ENCODE measurements at places on chromosomes 13 and 19.
A peak's percentile ranks its signal among the peaks of the same experiment; 100 is the strongest.

DNA sequence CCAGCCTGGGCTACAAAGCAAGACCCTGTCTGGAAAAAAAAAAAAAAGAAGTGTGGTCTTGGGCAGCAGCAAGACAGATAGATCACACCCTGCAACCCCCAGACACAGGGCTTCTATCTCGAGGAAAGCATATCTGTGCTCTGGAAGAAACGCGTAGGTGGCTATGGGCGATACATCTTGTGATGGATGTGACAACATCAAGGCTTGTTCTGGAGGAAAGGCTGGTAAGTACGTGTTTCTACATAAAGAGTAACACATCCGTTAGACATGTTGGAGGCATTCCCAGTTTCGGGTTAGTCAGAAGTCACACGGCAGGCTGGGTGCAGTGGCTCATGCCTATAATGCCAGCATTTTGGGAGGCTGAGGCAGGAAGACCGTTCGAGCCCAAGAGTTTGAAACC, 6.6 kb upstream of the DHDH start:
- peak; percentile 96 for DNase-seq

DNA sequence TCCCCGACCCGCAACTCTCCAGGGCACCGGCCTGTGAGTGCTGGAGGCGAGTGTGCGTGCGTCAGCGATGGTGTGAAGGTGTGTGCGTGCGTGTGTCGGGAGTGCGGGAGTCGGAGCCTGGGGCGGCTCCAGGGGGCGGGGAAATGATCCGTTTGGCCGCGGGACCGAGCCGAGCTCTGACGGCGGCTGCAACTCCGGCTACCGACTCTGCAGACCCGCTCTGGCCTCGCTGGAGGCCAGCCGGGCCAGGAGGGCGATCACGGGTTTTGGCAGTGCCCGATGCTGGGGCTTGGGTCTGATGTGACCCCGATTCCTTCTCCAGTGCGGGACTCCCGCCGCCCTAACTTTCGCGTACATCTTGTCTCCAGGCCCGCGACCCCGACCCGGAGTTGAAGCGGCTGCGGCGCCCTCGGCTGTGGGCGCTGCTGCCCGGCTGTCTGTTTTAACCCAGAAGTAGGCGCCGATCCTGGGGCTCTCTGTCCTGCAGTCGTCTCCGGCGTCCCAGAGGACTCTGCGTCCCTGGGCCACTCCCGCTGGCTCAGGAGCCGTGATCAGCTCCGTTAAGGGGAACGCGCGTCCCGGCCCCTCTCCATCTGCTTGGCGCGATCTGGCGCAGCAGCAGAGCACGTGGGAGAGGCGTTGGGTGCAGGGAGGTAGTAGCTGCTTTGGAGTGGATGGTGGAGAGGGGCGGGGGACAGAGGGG, 1.2 kb downstream of the CHST8 start:
- no peak for DNase-seq

DNA sequence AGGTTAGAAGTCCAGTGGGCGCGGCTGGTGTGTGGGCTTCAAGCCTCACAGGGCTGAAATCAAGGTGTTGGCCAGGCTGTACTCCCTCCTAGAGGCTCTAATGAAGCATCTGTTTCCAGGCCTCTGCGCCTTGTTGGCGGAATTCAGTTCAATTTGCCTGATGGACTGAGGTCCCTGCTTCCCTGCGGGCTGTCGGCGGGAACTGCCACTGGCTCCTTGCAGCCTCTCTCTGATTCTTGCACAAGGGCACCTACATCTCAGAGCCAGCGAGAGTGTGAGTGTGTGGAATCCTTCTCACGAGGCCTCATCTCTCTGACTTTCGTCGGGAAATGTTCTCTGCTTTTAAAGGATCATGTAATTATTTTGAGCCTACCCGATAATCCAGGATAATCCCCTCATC, 128.6 kb downstream of the DLEU7 start:
- DNase-seq = no peak

DNA sequence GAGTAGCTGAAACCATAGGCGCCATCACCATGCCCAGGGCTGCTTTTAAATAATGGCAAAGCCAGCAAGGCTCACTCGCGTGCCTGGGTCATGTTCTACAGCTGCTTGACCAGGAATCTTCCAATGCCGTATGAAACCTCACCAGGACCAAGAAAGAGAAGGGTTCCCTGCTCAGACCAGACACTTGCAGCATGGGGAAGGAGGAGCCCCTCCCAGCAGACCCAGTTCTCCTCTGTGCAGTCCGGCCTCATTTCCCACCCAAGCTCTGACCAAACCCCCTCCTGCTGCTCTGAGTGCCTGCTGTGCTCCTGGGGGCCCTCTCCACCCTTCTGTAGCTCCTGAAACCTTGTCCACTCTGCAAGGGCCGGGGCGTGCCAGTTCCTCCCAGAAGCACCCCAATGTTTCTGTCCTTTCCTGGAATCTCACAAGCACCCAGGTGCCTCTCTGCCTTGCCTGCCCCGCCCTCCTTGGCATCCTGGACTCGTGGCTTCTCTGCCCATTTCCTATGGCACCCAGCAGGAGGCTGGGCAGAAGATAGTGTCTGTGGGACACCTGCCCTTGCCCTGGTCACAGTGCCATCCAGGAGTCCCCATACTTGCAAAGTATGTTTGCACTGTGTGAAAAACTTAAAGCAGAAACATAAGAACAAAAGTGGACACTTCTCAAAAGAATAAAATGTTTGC, 6.8 kb upstream of the SLC7A9 start:
- DNase-seq = no peak

- no peak for DNase-seq
Observed at GRCh38 chr13:51958217-51958547, 53.1 kb downstream of the ATP7B start.

DNA sequence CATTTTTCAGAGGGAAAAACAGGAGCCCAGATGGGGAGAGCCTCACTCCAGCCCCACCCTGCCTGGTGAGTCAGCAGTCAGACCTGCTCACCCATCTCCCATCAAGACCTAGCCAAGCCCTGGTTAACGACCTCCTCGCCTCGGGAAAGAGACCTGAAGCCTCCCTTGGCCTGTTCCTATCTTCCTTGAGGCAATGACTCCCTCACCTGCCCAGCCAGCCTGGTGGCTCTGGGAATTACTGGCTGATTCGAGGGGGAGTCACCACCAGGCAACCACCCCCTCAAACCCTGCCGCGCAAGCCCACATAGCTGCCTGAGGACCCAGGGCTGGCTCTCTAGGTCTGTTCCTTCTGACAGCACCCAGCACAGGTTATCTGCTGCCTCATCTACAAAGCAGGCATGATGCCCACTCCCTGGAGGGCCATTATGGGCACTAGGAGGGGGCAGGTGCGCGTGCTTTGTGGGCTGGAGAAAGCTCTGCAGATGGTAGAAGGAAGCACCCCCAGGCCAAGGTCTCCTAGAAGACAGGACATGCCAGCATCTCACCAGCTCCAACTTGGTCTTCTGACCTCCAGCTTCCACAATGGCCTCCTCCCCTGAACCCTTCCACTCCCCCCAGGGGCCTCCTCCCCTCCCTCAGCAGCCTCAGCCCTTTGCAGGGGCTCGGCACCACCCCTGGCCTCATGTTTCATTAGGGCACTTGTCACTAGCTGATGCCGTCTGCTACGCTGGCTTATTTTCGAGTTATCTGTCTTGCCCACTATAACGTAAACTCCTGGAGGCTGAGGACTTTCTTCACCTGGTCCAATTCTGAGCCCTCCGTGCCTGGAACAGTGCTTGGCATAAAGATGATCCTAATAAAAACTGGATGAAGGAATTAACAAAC, 10.4 kb downstream of the DEDD2 start:
- peak; percentile 54 for DNase-seq

DNA sequence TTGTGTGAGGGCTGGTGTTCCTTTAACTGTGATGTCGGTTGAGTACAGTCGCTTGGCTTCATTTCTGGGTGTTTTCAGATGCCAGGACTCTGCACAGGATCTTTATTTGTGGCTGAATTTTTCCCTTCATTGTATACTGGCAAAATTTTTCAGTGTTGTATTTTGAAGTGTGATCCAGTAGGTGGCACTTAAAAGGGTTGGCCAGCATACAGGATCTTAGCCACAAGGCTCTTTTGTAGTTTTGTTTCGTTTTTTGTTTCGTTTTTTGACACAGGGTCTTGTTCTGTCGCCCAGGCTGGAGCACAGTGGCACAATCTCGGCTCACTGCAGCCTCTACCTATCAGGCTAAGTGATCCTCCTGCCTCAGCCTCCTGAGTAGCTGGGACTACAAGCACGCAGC, 8.7 kb downstream of the FCAR start:
- DNase-seq = no peak

GRCh38 chr13:76879203-76879882, 6.9 kb downstream of the KCTD12 start:
- peak; percentile 76 for DNase-seq

GRCh38 chr13:90420683-90421082, 926.8 kb upstream of the MIR17HG start:
- no peak for DNase-seq

- no peak for DNase-seq
Observed at GRCh38 chr13:106680796-106681472, 113.0 kb upstream of the ARGLU1 start.

- no peak for DNase-seq
Observed at GRCh38 chr19:5694956-5695648, 5.0 kb downstream of the RPL36 start.

DNA sequence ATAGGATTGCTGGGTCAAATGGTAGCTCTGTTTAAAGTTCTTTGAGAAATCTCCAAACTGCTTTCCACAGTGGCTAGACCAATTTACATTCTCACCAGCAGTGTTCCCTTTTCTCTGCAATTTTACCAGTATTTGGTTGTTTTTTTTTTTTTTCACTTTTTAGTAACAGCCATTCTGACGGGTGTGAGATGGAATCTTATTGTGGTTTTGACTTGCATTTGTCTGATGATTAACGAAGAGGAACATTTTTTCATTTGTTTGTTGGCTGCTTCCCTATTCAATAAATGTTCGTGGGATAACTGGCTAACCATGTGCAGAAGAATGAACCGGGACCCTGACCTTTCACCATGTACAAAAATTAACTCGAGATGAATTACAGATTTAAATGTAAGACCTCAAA, 31.2 kb downstream of the CYP4F2 start:
- DNase-seq = no peak

GRCh38 chr19:33193865-33194362, at the start of gene LRP3:
LRP3 (plus strand) TSS chr19:33194330; CDS start chr19:33194786, 456 bp downstream.
- DNase-seq = no peak

DNA sequence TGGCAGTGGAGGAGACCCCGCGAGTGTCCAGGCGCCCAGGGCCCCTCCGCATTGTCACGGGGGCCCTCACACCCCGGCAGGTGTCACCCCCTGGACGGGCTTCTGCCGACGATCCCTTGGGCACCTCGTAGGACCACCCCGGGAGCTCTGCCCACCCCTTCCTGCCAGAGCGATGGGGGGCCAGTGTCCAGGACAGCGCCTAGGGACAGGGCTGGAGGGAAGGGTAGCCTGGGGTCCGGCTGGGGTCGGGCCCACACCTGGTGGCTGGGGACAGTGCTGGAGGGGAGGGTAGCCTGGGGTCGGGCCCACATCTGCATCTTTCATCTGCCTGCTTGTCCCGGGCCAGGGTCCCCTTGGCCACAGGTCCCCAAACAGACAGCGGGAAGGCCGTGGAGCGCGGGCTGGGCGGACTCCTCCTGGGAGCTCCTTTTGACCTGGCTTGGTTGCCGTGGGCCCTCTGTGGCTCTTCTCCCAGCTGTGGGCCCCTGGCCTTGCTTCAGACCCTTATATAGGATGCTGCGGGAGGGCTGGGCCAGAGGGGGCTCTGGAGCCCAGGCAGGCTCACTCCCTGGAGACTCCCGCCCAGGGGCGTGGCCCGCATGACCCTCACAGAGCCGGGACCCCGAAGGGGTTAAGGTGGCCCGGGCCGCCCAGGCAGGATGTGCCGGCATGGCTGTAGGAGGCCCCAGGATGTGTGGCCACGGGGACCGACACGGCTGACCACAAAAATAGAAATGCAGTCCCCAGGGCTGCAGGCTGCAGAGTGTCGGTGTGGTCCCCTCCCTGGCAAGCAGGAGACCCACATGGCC, 74.1 kb upstream of the MCF2L start:
- no peak for DNase-seq

GRCh38 chr13:20332361-20333096, 100.4 kb upstream of the GJB6 start:
- DNase-seq = no peak

GRCh38 chr13:109627649-109628048, 158.7 kb downstream of the IRS2 start:
- DNase-seq = no peak

- DNase-seq = no peak
Observed at GRCh38 chr19:28887920-28888618, 324.9 kb downstream of the UQCRFS1 start.

DNA sequence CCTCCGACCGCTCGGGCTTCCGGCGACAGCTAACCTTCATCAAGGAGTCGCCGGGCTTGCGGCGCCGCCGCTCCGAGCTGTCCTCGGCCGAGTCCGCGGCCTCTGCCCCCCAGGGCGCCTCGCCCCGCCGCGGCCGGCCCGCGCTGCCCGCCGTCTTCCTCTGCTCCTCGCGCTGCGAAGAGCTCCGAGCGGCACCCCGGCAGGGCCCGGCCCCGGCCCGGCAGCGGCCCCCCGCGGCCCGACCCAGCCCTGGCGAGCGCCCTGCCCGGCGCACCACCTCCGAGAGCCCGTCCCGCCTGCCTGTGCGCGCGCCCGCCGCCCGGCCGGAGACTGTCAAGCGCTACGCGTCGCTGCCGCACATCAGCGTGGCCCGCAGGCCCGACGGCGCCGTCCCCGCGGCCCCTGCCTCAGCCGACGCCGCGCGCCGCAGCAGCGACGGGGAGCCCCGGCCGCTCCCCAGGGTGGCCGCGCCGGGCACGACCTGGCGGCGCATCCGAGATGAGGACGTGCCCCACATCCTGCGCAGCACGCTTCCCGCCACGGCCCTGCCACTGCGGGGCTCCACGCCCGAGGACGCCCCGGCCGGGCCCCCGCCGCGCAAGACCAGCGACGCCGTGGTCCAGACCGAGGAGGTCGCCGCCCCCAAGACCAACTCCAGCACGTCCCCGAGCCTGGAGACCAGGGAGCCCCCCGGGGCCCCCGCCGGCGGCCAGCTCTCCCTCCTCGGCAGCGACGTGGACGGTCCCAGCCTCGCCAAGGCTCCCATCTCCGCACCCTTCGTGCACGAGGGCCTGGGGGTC, 9.6 kb downstream of the C19orf25 start:
- DNase-seq = no peak

DNA sequence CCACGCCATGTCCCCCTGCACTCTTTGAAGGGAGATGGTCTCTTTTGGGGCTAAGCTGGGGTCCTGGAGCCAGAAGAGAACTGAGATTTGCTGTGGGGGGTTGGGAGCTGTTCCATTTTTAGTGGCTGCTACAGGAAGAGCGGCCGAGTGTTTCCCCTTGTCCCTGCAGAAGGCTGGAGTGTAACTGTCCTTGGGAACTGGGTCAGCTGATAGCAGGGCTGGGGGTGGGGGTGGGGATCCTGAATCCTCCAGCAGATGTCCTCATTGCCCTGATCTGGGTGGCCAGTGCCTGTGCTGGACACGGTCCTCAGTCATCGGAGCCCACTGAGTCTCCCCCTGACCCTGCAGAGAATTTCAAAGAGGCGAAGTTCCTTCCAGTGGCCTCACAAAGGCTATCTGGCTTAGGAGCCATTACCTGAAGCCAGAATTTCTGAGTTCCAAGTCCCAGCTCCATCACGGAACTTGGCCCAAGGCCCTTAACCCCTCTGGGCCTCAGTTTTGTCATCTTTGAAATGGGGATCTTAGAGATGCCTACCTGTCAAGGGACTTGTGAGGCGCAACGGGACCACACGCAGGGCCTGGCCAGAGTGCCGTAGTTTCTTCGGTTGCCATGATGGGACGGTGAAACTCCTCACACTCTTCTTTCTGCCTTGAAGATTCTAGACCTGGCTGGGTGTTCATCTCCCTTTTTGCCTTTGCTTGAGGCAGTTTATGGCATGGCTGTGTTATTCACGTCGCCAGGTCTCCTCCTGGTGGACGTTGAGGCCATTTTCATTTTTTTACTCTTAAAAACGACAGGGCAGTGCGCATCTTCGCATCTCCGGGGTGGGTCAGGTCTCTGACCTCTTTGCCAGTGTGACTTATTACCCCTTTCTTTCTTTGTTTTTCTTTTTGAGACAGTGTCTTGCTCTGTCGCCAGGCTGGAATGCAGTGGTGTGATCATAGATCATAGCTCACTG, 51.9 kb downstream of the DNM2 start:
- DNase-seq = peak; percentile 7

Data from HFFc6 (cell line).